ENCODE measurements at places on chromosomes 4 and X. TPM values are rescaled to one million over a fixed set of nuclear protein-coding genes. Genes with fewer than 3 reads are reported as not detected.

ADAMTS3 gene
- total RNA-seq: 0.49 TPM

- peak; percentile 47 for DNase-seq
Observed at GRCh38 chr4:24910499-24910898, 2.3 kb downstream of the CCDC149 start.

GRCh38 chr4:63296773-63297172 lies 1112.5 kb downstream of the TECRL start:
- DNase-seq: no peak

- DNase-seq: peak; percentile 15
Observed at GRCh38 chr4:67332627-67333026, 212.7 kb downstream of the CENPC start.

- DNase-seq: no peak
Observed at GRCh38 chr4:10243856-10244255, 127.3 kb upstream of the WDR1 start.

- DNase-seq: no peak
Observed at GRCh38 chr4:159735281-159736207, 632.7 kb downstream of the RAPGEF2 start.

DNA sequence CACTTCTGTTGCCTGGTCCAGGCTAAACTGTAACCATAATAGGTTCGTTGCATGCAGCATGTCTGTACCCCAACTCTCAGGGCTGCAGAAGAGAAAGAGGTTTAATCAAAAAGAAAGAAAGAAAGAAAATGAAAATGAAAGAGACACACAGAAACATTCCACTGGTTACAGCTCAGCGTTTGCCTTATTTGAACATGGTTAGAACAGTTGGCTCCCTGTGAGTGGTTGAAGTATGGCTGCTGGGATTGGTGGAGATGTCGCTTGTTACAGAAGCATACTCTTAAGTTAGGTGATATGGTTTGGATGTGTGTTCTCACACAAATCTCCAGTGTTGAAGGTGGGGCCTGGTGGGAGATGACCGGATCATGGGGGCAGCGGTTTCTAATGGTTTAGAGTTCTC lies 36.3 kb downstream of the ARSD start:
- DNase-seq: no peak

CAPN6 gene
- 0.14 TPM for total RNA-seq

- no peak for DNase-seq
Observed at GRCh38 chrX:39766855-39767254, 330.9 kb downstream of the BCOR start.

DNA sequence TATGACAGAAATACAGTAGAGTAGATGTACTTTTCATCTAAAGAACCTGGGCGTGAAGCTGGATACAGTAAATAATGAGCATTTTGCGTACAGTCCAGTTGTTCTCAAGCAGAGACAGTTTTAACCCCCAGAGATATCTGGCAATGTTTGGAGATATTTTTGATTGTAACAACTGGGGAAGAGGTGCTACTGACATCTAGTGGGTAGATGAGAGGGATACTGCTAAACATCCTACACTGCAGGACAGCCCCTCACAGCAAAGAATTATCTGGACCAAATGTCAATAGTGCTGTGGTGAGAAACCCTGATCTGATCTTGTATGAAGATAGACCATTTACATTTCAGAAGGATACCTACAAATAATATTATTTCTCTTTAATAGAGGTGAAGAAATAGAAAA lies 200.2 kb upstream of the FAM47A start:
- DNase-seq: peak; percentile 1

CASP3 gene
- total RNA-seq: 36.4 TPM

DNA sequence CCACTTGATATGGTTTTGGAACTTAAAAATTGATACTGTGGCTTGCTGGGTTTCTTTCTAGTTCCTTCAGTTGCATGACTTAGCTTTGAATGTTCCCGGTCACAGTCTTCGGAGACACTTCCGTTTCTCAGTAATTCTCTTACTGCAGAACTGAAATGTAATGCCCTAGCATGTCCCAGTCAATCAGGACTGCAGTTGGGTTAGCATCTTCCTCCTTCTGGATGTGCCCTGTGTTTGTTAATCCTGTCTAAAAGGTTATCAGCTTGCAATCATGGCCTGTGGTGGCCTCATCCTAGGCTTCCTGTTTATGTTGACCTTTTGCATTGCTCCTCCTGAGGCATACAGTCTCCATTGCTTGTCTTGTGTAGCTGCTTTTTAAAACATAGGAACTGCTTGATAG lies 275.9 kb downstream of the ARHGAP10 start:
- DNase-seq: no peak

ZNF185 gene
- 23.3 TPM for total RNA-seq

NBDY gene
- total RNA-seq: 21.9 TPM

- DNase-seq: peak; percentile 49
Observed at GRCh38 chr4:152784490-152785350, 5.0 kb downstream of the ARFIP1 start.

- no peak for DNase-seq
Observed at GRCh38 chrX:107204068-107204605, 2.1 kb downstream of the NUP62CL start.
